ENCODE measurements at places on chromosomes 16 and 17.

DNA sequence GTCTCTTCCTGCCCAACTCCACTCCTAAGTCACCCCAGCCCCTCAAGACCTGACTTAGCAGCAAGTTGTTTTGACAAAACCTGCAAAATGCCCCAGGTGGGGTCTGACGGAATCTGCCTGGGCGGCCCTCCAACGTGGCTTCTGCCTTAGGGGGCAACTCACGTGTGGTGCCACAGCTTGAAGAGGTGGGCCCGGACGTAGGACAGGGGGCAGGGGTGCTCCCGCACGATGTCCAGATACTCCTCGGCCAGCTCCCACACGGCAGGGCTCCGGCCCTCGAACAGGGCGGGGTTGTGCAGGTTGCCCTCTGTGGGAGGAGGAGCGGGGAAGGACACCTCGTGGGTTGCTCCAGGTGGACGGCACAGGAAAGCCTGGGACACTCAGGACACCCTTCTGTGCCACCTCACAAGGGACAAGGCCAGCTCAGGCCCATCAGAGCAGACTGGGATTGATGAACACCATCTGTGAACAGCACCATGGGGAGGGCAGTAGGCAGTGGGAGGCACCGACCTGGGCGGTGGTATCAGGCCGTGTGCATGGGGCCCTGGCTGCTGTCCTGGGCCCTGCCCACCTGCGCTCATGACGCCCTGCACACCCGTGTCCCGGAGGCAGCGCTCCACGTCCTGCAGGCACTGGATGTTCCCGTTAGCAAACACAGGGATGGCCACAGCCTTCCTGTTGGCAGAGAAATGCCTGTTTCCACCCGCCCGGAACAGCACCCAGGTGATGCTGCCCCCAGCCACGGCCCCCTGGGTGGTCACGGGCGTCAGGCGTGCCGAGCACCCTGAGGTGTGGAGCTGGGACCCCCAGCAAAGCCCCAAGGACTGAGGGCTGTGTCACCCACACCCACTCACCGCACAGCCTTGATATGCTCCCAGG lies 4.3 kb downstream of the DUS1L start:
- DNase-seq: no peak

GRCh38 chr17:47120521-47121095 lies 68.5 kb downstream of the CDC27 start:
- no peak for DNase-seq

DNA sequence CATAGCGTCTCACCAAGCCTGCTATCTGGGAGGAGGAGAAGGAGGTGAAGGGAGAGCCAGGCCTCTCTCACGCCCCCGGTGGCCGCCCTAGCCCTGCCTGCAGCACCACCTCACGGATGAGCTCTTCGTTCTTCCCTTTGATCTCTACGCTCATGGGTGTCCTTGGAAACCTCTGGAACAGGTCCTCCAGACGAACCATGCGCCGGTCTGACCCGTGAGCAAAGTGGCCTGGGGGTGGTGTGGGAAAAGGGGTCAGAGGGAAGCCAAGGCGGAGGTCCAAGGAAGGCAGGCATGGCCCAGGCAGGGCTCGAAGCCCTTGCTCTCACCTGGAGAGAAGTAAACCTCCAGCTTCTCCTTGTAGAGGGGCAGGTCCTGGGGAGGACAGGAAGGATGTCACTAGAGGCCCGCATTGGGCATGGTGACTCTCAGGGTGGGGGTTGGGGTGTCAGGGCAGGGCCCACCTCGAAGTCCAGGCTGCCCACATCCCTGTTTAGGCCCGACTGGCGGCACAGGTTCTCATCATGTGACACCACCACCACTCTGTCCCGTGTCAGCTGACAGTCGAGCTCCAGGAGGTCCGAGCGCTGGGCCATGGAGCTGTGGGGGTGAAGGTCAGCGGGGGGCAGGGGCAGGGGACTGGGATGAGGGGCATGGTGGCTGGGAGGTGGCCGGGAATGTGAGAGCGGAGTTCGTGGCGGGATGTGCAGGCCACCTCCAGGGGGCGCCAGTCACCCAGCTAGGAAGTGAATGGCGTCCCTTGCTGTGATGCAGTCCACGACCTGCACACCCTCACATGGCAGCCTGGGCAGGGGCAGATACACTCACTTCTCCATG lies 923 bp downstream of the GDPD3 start:
- DNase-seq: peak; percentile 89

DNA sequence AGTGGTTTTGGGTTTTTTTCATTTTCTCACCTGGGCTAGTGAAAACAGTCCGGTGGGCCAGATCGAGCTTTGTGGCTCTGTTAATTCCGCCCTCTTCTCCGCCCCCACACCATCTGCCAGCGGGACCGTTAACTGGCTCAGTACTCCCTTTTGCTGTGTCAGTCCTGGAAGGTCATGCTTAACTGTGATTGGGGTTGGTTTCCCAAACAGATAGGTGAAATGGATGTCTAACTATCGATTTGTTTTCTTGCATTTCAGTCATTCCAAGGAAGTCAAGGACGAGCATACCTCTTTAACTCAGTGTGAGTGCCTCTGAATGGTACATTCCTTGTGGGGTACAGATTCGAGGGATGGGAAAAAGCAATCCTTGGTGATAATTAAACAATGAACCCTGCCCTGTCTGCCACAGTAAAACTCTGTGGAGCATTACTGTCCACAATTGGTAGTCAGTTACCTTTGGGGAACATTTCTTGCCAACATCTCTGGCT lies 56.7 kb downstream of the YPEL2 start:
- DNase-seq: no peak

DNA sequence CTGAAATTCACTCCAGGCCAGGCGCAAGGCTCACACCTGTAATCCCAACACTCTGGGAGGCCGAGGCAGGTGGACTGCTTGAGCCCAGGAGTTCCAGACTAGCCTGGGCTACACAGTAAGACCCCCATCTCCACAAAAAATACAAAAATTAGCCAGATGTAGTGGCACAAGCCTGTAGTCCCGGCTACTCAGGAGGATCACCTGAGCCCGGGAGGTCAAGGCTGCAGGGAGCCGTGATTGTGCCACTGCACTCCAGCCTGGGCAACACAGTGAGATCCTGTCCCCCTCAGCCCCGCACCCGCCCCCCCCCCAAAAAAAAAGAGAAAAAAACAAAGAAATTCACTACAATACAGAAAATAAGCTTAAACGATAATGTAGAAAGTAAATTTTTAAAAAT lies 31.5 kb downstream of the MBTPS1 start:
- DNase-seq: no peak

GRCh38 chr17:57292091-57292490 lies 35.8 kb downstream of the MSI2 start:
- DNase-seq: no peak

DNA sequence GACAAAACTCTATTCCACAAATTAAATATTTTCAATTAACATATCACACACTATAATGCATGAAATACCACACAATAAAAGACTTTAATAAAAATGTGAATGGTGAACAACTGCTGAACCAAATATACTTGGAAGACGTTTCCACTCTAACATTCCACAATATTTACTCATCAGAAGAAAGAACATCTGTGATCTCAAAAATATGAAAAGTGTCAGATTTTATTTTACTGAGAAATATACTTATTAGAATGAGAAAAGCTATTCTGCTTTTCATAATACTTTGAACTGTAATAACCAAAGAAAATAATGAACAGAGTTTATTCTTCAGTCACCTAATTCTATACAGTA lies 181.8 kb upstream of the AXIN2 start:
- no peak for DNase-seq

DNA sequence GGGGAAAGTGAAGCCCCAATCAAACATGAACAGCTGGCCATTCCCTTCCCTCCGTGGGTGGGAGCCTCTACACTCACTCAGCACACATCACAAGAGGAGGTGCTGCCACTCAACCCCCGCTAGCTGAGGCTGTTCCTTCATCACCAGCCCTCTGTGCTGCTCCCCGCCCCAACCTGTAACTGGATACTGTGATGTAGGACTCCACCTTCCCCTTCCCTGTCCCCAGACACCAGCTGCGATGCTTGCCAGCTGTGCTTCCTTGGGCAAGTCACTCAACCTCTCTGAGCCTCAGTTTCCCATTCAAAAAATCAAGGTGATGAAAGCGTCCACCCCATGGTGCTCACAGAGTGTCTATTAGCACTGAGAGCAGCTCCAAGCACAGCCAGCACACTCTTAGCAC lies 273.2 kb downstream of the MRTFB start:
- no peak for DNase-seq
